ENCODE measurements at places on chromosomes 5 and 9.

- DNase-seq: no peak
Observed at GRCh38 chr9:1979741-1980367, 35.3 kb upstream of the SMARCA2 start.

DNA sequence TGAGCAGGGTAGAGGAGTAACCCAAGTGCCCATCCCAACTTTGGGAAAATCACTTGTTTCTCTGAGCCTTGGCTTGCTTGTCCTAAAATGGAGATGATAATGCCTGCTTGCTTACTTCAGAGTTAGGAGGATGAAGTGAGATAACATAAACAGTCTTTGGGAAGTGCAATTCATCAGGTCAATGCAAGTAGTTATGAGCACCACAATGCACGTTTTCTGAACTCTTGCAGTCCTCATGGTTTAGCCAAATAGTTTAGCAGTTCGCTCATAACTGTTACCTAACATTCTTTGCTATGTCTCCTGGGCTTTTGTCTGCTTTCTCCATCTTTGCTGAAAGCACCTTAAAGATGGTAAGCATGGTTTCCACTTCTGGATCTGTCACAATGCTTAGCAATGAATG, 270.0 kb downstream of the ADAMTSL1 start:
- DNase-seq: no peak

- DNase-seq: no peak
Observed at GRCh38 chr5:148989567-148989966, 73.3 kb downstream of the SH3TC2 start.

- DNase-seq: no peak
Observed at GRCh38 chr9:127241354-127241753, 23.2 kb upstream of the GARNL3 start.

GRCh38 chr5:87195616-87196015, 72.1 kb upstream of the RASA1 start:
- DNase-seq: peak; percentile 33

DNA sequence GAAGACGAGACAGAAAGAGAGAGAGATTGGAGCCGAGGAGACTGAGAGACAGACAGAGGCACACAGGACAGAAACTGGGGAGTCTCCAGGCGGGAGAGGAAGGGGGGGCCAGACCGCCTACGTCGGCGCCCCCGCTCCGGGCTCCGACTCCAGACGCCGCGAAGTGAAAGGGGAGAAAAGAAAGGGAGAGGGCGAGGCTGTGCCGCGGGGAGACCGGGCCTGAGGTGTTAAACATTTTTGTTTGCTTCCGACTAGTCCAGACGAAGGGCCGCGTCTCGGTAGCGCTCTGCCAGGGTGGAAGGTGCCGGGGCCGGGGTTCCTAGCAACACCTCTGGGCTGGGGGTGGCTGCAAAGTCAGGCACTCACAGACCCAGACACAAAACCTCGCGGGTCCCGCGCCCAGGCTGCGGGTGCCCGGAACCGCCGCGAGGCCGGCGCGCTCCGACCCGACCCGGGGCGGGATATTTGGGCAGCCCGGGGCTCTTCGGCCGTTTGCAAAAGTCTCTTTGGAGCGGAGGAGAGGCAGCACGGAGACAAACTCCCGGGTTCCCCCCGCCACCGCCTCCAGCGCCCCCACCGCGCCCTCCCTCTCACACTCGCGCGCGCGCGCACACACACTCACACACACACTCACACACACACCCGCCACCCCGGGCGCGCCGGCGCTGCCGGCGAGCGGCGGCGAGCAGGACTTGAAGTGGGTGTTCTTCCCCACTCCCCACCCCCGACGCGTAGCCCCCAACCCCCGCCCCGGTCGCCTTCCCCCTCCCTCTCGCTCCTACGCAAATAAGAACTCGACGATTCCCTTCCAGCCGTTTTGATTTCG, 626 bp upstream of the FST start:
- DNase-seq: no peak

DNA sequence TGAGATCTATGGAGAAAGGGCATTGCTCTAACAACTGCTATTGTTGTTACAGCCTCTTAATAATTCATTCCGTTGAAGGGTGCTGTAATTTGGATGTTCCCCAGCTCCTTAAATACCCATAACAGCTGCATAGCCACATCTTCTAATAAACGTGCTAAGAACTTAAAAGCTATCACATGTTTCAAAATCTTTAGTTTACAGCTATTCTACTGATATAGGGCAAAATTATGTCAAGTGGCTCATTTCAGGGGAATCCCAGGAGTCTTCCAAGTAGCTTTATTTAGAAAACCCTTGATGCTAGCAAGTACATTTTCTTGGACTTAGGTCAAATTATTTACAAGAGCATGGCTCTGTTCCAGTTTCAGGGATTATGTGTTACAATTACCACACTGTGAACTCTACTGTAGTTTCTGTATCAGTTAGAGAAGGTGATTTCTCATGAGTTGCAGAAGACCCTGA, 990.4 kb upstream of the ACO1 start:
- DNase-seq: no peak

- DNase-seq: no peak
Observed at GRCh38 chr9:117825609-117826347, 121.6 kb downstream of the TLR4 start.
